Posterior vena cava (tissue), 2 donors: ENCODE measurements at places on chromosomes 7 and 10. TPM values are rescaled to one million over a fixed set of nuclear protein-coding genes. Genes with fewer than 3 reads are reported as not detected.

- DNase-seq, result peak; percentile 95
These were observed at the start of gene ASAH2B for GRCh38 chr10:50739618-50740292. ASAH2B (plus strand) TSS chr10:50739936; CDS start chr10:50745131, 5,195 bp downstream.

GRCh38 chr10:44723082-44723481 is 188.1 kb upstream of the TMEM72 start:
- DNase-seq, result no peak

Gene HSPA12A
- 20.8 TPM for total RNA-seq

Gene TUBAL3
- total RNA-seq, result not detected

GRCh38 chr10:61338146-61338545 is 115.0 kb downstream of the TMEM26 start:
- no peak for DNase-seq

Gene SPDYE2
- not detected for total RNA-seq

Gene HMX2
- total RNA-seq, result not detected

- DNase-seq, result no peak
These were observed 29.8 kb upstream of the EPC1 start for GRCh38 chr10:32376771-32377170.

- DNase-seq, result no peak
These were observed 111.9 kb downstream of the ZMIZ1 start for GRCh38 chr10:79180414-79181221.

DNA sequence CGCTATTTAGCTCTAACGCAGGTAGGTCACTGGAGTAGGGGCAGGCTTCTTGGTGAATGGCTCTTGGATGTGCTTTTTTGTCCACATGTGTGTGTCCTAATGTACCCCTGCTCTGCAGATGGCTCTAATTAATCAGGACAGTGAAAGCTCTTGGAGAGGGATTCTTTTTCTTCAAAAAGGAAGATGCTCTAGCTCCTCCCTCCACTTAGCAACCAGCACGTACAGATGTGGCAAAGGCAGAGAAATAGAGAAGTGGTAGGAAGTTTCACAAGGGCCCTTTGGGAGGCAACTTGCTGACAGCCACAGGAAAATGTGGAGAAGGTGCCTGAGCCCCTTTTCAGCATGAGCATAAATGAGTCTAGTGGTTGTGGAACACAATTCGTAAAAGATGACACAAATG is 221.7 kb downstream of the PLXNA4 start:
- DNase-seq, result no peak

DNA sequence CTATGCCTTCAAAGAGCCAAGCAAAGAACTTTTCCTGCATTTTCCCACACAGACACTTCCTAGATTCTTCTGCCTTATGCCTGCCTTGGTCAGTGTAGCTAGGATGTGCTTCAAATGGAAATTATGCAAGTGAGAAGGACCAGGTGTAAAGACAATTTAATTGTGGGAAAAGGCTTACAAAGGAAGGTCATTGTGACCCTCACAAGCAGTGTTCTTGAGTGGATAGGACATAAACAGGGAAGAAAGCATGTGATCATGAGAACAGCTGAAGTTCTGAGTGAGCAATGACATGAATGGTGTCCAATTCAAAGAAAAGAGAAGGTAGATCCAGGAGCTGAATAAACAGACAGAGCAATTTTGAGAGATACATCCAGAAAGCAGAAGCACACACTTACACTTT is 1.3 kb upstream of the PIP start:
- DNase-seq, result no peak

GRCh38 chr10:120982507-120982906 is 131.3 kb downstream of the WDR11 start:
- no peak for DNase-seq

Gene ASB15
- total RNA-seq, result not detected
